ENCODE measurements at places on chromosomes 1 and 21. TPM values are rescaled to one million over a fixed set of nuclear protein-coding genes. Genes with fewer than 3 reads are reported as not detected.

- DNase-seq, result no peak
These were observed 4.4 kb downstream of the KRTAP26-1 start for GRCh38 chr21:30315701-30316100.

GRCh38 chr1:109969146-109969829 is 15.3 kb upstream of the AHCYL1 start:
- peak; percentile 63 for DNase-seq

- DNase-seq, result peak; percentile 94
These were observed 163.7 kb downstream of the NTPCR start for GRCh38 chr1:233114159-233114558.

DNA sequence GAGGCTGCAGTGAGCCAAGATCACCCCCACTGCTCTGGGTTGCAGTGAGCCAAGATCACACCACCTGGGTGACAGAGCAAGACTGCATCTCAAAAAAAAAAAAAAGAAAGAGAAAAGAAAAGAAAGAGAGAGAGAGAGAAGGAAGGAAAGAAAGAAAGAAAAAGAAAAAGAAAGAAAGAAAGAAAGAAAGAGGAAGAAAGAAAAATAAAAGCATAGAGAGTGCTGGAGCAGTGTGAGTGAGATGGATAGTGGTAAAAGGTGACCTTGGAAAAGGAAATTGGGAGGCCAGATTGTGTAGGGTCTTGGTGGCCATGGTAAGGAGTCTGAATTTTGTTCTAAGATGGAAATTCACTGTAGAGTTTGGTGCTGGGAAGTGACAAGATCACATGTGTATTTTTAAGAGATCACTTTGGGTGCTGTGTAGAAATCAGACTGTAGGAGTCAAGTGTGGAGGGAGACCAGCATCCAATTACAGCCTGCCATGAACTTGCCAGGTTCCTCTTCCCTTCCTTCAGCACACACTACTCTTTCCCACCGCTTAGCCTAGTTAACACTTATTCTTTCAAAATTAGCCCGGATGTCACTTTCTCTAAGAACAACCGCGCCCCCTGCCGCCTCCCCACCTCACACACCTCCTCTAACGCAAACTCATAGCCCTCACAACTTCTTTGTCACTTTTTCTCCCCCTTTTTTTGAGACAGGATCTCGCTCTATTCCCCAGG is 17.9 kb downstream of the MTX1 start:
- DNase-seq, result peak; percentile 84

GRCh38 chr1:2275796-2276536 is 47.8 kb downstream of the SKI start:
- DNase-seq, result no peak

- DNase-seq, result peak; percentile 83
These were observed 3.1 kb upstream of the SELENON start for GRCh38 chr1:25796811-25797458.

GRCh38 chr1:119219711-119220110 is 79.3 kb upstream of the WARS2 start:
- DNase-seq, result no peak

DNA sequence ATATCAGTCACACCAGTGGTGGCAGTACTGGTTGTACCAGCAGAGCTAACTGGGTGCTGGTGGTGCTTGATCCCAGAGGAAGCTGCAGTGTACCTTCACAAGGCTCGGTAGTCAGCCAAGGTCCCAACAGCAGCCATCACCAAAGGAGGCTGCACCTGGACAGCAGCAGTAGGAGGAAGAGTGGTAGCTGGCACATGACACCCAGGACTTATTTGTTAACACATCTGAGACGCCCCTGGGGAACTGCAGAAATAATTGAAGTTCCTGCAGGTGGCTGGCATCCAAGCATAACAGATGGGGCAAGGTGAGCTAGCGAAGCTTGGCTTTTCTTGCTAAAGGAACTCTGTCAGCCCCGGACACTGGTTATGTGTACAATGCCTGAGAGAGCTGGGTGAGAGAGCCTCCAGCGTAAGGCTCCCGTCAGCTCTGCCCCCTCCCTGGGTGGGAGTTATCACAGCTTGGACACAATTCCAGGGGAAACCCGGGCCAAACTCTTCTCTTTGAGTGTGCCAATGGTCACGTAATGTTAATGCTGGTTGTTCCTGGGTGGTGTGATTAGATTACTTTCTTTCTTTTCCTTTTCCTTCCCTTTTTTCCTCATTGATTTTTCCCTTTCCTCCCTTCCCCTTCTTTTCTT is 29.1 kb upstream of the PARP1 start:
- peak; percentile 89 for DNase-seq

GRCh38 chr1:167077128-167077867 is 12.9 kb downstream of the GPA33 start:
- no peak for DNase-seq

- peak; percentile 35 for DNase-seq
These were observed 2.7 kb downstream of the LRRC71 start for GRCh38 chr1:156922986-156923669.

- no peak for DNase-seq
These were observed 187.2 kb downstream of the NTNG1 start for GRCh38 chr1:107328087-107328486.

GRCh38 chr1:8176279-8176678 is 141.6 kb upstream of the SLC45A1 start:
- DNase-seq, result no peak

DNA sequence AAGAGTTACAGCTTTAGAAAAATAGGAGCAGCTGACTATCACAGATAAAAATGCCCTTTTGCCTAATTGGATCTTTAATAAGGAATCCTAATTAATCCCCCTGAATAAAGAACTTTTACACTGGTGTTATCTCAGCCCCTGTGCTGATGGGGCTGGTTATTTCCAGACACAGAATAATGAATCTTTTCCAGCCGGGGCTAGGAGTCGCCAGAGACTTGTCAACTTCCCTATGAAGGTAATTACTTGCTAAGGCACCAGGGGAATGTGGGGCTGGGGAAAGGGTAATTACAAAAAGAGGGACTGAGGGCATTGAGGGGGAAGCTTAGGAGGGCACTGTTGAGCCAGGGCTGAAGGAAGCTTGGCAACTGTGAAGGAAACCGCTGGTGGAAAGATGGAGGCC is 34.5 kb downstream of the HMGB4 start:
- DNase-seq, result no peak

- no peak for DNase-seq
These were observed 80.6 kb downstream of the SLC25A24 start for GRCh38 chr1:108119500-108119899.

DNA sequence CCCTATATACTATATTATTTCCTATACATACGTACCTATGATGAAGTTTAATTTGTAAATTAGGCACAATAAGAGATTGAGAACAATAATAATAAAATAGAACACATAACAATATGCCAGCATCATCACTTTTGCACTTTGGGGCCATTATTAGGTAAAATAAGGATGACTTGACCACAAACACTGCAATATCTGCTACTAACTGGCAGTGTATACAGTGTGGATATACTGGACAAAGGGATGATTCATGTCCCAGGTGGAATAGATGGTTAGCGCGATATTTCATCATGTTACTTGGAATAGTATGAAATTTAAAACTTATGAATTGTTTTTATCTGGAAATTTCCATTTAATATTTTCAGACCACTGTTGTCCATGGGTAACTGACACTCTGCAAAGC is 35.4 kb upstream of the TXLNA start:
- DNase-seq, result peak; percentile 35

GRCh38 chr1:223135176-223135942 is 7.7 kb downstream of the TLR5 start:
- DNase-seq, result peak; percentile 98

- no peak for DNase-seq
These were observed 201.0 kb upstream of the B3GALT2 start for GRCh38 chr1:193387406-193387805.

DNA sequence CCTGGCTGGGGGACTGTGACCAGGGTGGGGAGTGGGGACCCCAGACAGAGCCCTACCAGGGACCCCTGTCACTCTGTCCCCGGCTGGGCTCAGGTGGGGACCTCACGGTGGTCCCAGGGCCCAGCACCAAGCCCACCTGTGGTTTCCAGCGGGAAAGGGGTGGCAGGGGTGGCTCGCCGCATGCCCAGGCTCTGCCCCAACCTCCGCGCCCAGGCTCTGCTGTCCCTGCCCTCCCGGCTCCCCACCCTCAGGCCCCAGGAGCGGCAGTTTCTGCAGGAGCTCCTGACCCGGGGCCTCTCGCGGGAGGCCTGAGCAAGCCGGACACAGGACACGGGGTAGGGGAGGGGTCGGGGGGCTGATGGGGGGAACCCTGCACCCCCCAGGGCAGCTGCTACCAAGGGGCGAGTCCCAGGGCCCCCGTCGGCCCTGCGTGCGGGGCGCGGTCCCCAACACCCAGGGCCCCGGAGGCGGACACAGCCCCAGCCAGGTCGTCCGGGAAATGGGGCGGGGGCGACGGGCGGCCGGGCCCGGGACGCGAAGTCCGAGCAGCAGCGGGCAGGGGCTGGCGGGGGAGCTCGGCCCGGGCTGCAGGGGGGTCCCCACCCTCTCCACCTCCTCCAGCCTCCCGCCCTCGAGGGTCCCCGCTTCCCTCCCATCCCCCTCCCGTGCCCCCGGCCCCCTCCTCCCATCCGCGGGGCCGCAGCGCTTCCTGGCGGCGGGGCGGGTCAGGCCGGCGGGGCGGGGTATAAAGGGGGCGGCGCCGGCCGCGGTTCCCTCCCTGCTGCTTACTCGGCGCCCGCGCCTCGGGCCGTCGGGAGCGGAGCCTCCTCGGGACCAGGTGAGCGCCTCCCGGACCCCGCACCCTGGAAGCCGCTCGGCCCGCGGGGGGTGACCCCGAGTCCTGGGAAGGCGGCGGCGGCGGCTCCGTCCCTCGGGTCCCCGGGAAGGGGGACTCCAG is at the start of gene COL6A2:
TSS of gene COL6A2 (plus strand) at position 777 of the 958 bp plus-strand sequence.
- peak; percentile 16 for DNase-seq

DNA sequence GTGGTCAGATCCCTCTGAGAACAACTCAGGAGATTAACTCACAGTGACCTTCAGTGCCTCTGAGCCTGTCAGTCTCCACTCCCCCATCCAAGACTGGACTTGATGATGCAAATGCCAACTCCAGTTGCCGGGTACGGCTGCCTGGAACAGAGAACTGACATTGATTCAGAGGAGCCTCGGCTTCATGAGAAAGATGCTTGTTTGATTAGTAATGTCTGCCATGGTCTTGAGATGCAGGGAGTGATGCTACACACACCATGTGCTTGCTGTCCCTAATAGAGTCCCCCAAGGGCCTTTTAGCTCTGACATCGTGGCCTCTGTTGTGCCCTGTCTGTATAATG is 51.8 kb upstream of the LRP8 start:
- DNase-seq, result no peak

DNA sequence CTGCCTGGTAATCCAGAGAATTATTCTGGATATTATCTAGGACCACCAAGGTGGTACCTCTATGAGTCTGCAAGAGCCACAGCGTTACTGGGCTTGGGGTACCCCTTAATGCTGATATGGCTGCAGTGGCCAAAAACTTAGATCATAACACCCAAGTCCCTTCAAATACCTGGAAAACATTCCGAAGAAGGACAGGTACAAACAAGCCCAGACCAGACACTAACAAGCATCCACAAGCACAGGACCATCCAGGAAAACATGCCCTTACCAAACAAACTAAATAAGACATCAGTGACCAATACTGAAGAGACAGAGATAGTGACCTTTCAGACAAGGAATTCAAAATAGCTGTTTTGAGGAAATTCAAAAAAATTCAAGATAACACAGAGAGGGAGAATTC is 2.9 kb downstream of the C1orf105 start:
- peak; percentile 34 for DNase-seq

DNA sequence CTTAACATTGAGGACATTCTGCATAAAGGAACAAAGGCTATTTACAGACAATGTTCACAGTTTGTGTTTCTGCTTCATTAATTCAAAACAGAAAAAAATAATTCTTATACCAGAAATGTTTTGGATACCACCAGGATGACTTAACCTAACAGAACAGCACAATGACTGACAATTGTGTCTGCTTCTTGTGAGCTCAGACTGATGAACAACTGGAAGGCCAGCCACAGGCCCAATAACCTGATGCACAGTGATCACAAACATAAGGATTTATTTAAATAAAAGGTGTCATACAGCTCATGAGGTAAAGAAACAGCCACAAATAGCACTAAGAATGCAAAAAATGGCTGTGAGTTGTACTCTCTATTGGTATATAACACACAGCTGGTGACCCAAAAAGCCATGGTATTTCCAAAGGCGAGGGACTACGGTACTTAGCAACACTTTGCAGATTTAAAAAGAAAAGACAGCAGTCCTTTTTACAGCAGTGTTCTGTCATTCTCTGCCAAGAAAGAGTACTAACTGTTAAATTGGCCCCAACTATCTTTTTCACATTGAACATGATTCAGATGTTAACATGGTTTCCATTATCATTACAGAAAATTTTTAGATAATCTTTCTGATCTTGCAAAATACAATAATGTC is 32.1 kb upstream of the DDAH1 start:
- DNase-seq, result no peak

- no peak for DNase-seq
These were observed 99.6 kb upstream of the CDC42BPA start for GRCh38 chr1:227417756-227418480.

- no peak for DNase-seq
These were observed 302.1 kb upstream of the RRP15 start for GRCh38 chr1:217983051-217983375.

GRCh38 chr1:238258510-238258909 is 367.8 kb upstream of the ZP4 start:
- DNase-seq, result no peak

- DNase-seq, result no peak
These were observed 896 bp downstream of the KANK4 start for GRCh38 chr1:62318320-62318755.

Gene LRRC71
- total RNA-seq, result not detected

Gene PTPN22
- total RNA-seq, result 0.89 TPM

Gene DNASE2B
- not detected for total RNA-seq

Gene CPT2
- total RNA-seq, result 19.6 TPM

Gene TP73
- 0.82 TPM for total RNA-seq

Gene CTSS
- total RNA-seq, result 0.86 TPM

Gene PLA2G2C
- total RNA-seq, result not detected

Gene GJA4
- total RNA-seq, result not detected

Data from MCF 10A (cell line).